ENCODE measurements at places on chromosomes 7 and 10.

DNA sequence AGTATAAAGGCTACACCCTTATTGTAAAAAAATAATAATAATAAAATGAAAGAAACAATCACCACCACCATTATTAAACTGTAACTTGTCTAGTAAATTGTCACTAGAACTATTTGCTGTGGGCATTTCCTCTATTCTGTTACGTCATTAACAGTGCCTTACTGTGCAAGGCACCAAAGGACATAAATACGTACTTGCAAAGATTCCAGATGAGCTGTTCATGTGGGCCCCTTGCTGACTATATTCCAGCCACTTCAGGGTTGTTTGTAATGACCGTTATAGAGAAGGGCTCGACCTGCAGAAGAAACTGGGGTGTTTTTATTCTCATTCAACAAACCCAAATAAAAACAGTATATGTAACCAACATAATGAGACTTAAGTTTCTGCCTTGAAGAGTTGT is 60.4 kb downstream of the KLRG2 start:
- DNase-seq, result no peak

DNA sequence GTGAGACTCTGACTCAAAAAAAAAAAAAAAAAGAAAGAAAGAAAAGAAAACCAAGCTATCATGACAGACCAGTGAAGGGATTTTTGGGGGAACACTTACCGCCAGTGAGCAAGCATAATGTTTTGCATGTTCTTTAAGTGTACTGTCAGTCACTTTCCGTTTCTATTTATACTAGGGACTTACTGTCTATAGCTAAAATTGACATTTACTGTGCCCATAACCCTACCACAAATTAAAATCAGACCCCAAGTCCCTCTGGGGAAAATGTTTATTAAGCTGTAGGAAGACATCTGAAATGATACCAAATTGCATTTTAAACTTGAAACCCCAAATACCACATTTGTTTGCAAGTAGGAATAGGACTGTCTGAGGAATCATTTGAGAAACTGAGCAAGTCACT is 252.8 kb downstream of the TRIL start:
- no peak for DNase-seq

- no peak for DNase-seq
Observed at GRCh38 chr10:119166118-119166500, 595 bp upstream of the SFXN4 start.

GRCh38 chr7:128041203-128041602 is 10.0 kb upstream of the LRRC4 start:
- no peak for DNase-seq

DNA sequence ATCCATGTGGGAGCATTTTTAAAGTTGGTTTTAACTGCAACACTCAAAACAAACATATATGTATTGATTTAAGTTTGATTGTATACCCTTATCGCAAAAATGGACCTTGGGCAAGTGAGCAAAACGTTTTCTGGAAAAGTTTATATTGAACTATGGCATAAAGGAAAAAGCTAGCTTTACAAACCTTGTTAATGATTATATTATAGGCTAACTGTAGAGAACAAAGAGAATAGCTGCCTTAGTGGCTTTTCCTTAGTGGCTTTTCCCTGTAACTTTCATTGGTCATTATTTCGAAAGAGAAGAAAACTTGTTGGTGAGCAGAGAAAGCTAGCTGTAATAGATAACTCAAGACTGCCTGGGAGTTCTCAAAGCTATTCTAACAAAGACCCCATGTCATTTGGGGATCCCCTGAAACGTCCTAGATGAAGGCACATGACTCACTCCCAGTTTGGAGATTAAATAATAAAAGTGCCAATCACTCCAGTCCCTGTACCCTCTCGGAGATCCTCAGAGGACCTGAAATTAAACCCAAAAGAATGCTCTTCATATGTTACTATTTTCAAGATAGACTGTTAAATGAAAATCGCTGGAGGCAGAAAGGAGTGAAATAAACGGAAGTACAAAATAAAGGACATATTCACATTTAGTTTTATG is 92.1 kb downstream of the SRI start:
- no peak for DNase-seq

- DNase-seq, result no peak
Observed at GRCh38 chr7:106070201-106070551, 41.9 kb downstream of the SYPL1 start.

- DNase-seq, result no peak
Observed at GRCh38 chr10:129307141-129307540, 159.9 kb upstream of the MGMT start.

Measured in WTC11 (cell line).